ENCODE measurements at places on chromosomes 2 and 18. TPM values are rescaled to one million over a fixed set of nuclear protein-coding genes. Genes with fewer than 3 reads are reported as not detected.

GRCh38 chr18:73980289-73980979 is 167.2 kb downstream of the FBXO15 start:
- DNase-seq, result no peak

DNA sequence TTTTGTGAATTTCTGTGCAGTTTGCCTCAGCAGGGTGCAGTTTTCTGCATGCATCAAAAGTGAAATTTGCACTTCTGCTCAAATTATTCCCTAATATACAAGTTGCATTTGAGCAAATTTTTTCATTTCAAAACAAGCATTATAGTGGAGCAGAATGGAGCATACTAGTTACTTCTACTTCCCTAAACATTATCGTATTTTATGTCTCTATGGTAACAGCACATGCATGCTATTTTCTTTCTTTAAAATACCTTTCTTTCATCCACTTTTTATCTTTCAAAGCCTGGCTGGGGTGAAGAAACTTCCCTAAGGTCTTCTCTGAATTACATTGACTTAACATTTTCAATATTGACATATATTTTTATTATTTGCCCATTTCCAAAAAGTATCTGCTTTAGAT is 11.2 kb downstream of the RHBDD1 start:
- no peak for DNase-seq

- DNase-seq, result no peak
Measured at GRCh38 chr2:8045081-8045614, 636.7 kb upstream of the ID2 start.

- DNase-seq, result peak; percentile 83
Measured at GRCh38 chr2:227703280-227703732, 14.5 kb downstream of the SLC19A3 start.

DNA sequence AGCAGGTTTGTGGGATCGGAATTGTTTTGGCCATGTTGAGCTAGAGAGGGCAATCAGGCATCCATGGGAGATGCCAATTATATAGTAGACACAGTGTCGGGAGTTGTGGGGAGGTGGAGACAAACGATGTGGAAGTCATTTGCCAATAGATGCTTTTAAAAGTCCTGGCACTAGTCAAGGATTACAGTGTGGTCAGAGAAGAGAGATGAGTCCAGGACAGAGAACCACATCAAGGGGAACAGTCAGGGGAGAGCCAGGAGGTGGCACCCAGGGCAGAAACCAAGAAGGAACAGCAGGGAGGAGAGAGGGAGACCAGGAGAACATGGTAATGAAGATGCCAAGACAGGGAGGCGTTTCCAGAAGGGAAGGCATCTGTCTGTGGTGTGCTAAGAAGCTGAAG is 81.2 kb downstream of the ARL4C start:
- DNase-seq, result no peak

GRCh38 chr18:31741097-31741735 is 19.5 kb downstream of the SLC25A52 start:
- DNase-seq, result peak; percentile 21

MORN2 gene
- total RNA-seq, result 15.3 TPM

Measured in renal cortical epithelial cell (primary cell).